ENCODE measurements at places on chromosomes 7 and 10.

DNA sequence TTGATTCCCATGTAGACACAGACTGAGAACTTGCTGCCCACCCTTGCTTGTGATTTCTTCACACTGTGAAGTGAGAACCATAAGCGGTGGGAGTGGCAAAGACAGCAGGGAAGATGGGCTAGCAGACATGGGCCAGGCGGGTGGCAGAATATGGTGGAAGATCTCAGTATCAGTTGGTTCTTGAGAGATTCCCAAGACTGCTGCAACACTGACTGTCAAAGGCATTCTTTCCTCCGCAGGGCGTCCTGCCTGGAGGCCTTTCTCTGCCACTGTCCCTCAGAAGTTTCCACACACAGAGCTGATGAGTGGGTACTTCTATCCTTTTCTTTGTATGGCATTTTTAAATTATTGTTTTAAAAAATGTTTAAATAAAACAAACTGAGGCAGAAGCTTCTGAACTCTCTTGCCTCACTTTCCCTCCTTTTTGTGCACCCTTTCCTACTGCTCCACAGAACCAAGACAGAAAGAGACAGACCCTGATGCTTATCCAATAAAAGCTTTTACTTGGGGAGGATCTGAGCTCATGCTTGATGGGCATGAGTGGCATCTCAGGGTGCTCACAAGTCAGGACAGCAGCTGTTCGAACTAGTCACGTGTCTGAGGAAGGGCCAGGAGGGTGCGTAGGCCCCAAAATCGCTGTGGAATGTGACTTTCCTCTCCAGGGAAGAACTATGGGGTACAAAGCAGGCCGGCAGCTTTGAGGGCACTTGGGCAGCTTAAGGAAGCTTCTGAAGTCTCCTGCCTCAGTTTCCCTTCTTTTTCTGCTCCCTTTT lies 104.7 kb upstream of the PCGF5 start:
- no peak for DNase-seq

GRCh38 chr7:40987571-40987970 lies 715.3 kb downstream of the INHBA start:
- no peak for DNase-seq

- DNase-seq, result no peak
Measured at GRCh38 chr10:30600005-30600404, 29.5 kb downstream of the LYZL2 start.

DNA sequence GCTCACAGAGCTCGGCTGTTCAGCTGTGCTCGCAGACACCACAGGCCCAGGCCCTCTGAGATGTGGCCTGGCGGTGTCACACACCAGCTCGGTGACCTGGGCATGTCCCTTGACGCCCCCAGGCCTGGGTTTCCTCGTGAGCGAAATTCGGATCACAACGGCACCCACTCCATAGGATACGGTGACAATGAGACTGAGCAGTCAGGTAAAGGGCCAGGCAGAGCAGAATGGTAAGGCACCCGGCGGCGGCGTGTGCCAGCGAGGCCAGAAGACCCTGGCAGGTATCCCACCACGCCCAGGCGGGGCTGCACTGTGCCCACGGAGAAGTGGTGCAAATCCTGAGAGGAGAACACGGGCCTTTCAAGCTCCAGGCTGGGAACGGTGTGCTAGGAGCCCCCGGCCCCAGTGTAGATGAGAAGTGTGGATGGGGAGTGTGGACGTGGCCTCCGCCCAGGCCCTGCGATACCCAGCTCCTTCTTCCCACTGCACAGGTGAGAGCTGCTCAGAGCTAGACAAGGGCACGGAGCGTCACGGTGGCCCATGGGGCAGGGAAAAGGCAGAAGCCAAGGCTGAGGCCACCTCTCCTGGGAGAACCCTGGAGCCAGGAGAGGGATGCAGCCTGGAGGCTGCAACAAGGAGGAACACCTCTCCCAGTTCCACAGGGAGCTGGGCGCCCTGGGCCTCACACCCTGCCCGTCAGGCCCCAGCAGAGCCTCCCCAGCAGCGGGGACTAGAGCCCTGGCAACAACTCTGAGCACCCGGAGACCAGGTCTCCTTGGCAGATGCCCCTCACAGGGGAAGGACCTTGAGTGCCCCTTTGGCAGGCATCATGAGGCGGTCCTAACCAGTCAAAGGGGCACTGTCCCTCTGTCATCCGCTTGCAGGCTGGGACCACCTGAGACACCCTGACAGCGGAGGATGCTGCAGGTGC lies 219.1 kb downstream of the MAD1L1 start:
- DNase-seq, result no peak

GRCh38 chr10:55800602-55801352 lies 560.3 kb downstream of the ZWINT start:
- DNase-seq, result no peak

GRCh38 chr7:102287981-102288278 lies 1.3 kb downstream of the SH2B2 start:
- peak; percentile 52 for DNase-seq

DNA sequence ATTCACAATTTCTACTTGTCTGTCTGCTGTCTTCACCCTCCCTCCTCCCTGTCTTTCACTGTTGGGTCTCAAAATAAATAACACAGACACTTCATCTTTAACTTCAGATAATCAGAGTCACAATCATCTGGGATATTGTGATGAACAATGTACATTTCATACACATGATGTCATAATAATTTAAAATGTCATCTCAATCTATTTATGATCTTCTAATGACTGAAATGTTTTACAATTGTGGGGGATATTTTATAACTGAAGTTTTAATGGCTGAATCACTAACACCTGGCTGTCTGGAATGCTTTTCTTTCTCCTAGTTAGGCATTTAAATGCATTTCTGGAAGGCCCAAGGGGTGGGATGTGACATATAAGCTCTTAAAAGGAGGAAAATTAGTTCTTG lies 859.8 kb downstream of the LRMDA start:
- DNase-seq, result no peak

- DNase-seq, result no peak
Measured at GRCh38 chr7:44767912-44768627, 19.4 kb downstream of the ZMIZ2 start.

- peak; percentile 14 for DNase-seq
Measured at GRCh38 chr10:125037145-125037877, 95.4 kb downstream of the ZRANB1 start.

- no peak for DNase-seq
Measured at GRCh38 chr10:93392121-93392520, 90.0 kb downstream of the MYOF start.

DNA sequence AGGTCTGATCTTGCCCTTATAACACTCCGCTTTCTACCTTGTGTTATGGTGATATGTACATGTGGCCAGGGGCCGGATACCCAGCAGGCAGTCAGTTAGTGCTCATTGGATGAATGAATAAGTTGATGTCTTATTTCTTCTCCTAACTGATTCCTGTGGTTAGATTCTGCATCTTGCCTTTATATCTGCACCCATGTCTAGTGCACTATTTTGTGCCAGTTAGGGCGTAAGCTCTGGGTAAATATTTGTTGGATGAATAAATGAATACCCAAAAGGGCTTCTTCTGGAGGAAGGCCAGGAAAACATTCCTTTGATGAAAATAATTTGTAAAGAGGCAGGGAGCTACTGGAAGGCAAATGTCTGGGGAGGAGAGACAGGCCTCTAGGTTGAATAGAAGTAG lies 148.2 kb downstream of the CHN2 start:
- DNase-seq, result no peak

GRCh38 chr7:25727446-25727845 lies 424.6 kb upstream of the NFE2L3 start:
- no peak for DNase-seq

DNA sequence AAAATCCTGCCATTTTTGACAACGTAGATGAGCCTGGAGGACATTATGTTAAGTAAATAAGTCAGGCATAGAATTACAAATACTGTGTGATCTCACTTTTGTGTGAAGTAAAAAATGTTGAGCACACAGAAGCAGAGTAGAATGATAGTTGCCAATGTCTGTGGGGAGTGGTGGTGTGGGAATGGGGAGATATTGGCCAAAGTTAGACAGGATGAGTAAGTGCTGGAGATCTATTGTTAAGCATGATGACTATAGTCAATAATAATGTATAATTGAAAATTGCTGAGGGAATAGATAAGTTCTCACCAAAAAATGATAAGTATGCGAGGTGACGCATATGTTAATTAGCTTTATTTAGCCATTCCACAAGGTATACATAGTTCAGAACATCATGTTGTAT lies 92.0 kb downstream of the GPR85 start:
- DNase-seq, result no peak

DNA sequence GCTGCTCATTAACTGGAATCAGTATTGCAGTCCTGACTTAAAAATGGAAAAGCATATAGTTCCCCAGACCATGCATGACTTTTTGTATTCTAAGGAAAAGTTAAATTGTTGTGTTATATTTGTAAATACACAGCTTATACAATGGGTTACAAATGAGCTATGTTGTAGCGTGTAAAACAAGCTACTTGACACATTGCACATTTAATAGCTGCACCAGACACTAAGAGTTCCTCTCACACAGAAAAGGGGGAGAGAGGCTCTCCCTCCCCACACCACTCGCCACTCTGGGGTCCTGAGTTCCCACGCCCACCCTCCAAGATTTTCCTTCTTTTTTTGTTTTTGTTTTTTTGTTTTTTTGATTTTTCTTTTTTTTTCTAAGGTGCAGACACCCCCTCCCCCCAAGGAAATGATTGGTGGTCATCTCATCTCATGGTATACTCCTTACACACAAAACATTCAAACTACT lies 6.3 kb downstream of the KLF6 start:
- DNase-seq, result no peak

DNA sequence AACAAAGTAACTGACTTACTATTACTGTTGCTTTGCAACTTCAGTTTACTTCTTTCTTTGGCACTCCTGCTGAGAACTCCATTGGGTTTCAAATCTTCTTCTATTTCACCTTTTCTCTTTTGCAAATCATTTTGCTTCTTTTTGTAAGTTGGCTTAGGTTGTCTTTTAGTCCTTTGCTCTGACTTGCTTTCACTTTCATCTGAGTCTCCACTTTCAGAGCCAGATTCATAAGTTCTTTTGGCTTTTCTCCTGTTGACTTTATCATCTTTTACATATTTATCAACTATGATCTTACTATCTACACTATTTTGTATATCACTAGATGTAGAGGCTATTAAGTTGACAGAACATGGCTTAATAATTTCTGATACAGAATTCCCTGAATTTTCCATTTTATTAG lies 73.4 kb downstream of the NRBF2 start:
- DNase-seq, result no peak

DNA sequence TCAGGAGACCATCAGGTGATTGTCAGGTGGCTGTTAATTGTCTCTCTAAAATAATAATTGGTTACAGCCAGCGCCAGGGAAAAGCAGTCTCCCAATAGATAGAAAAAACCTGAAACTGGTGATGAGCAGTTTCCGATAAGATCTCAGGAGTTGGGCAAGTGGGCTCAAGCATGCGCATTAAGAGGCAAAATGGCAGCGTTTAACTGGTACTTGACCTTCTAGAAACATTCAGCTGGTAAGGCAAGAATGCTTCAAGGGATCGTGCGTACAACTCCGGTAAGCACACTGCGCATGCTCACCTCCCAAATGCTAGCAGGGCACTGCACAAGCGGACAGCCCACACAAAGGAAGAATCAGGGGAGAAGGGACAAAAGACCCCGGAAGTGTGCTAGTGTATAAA lies 48.5 kb downstream of the BLNK start:
- DNase-seq, result no peak

DNA sequence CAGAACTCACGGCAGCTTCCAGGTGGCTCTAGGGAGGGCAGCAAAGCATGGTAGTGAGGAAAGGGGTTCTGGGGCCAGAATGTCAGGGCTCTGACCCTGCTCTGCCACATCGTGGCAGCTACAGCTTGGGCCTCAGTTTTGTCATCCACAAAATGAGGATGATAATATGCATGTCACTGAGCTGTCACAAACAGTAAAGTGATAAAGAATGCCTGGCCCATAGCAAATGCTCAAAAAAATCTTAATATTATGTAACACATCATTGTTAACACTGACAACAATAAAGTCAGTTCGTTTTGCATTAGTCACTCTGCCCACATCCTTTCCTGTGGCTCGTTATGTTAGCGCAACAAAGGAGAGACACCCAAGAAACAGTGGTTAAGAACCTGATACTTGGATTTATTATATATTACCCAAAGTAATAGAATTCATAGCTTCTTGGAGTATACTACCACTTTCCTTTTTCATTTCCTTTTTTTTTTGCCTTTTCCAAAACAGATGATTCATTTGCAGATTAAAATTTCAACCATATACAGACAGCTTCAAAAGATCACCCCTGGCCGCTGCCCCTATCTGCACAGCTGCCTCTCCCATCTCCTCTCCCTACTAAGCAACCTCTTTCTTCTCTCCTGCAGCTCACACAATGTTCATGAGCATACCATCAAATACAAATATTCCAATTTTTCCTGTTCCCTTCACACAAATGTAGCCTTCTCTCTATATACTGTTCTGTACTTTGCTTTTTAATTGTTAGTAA lies 45.5 kb upstream of the DDC start:
- peak; percentile 48 for DNase-seq

GRCh38 chr10:43255634-43256431 lies 11.0 kb downstream of the RASGEF1A start:
- DNase-seq, result peak; percentile 34

DNA sequence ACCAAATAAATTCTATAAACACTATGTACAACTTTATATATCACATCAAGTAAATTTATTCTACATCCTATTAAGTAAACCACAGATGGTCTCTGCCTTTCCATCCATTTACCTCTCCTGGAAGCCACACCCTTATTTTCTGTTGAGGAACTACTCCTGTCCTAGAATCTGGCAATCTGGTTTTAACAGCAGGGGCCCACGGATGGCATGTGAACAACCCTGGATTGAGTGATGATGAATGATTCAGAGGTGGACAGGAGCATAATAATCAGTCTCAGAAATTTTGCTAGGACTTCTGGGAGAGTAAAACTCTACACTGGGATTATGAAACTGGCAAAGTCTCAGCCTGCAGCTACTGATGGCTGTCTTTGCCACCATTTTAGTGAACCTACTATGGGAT lies 54.1 kb downstream of the CDK6 start:
- DNase-seq, result no peak

GRCh38 chr10:91908337-91909116 lies 759 bp downstream of the FGFBP3 start:
- DNase-seq, result peak; percentile 90

DNA sequence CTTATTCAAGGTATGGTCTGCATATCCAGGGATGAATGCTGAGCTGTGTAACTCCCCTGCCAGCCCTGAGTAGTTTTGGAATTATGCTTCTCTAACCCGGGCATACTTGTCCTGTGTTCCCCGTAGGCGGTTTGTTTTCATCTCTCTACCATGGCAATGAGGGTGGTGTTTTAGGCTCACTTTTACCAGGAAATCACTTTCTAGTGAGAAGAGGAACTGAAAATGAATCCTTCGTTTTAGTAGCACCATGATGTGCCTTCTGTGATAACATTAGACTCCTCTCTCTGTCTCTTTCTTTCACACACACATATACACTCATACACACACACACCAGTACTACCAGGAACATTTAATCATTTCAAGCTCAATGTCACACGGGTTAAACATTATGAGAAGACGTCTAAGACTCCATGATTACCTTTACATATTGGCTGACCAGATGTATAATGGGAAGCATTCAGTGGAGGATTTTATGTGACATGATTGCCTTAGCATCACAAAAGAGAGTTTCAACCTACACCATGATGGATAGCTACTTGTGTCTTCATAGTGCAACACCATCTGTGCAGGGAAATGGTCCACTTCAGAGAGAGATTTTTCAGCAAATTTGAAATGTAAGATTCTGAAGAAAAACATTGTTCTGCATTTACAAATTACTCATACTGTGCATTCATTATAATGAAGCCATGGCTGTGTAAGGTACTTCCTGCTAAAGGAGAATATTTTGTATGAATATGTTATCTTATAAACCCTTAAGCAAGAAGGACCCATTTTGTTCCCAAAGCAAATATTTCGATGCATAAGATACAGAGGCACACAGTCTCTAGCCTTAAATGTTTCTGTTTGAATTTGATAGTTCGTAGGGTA lies 31.0 kb upstream of the PFKP start:
- no peak for DNase-seq

Data from RKO (cell line).